ENCODE measurements at places on chromosomes 6 and 20. TPM values are rescaled to one million over a fixed set of nuclear protein-coding genes. Genes with fewer than 3 reads are reported as not detected.

Gene CD24
- 4.2 TPM for total RNA-seq

Gene SLC17A3
- 2.1 TPM for total RNA-seq

Gene FOXC1
- 7.0 TPM for total RNA-seq

Gene SLC22A23
- total RNA-seq = 10.7 TPM

Gene PIGU
- 33.7 TPM for total RNA-seq

Gene XKR7
- total RNA-seq = 0.17 TPM

Gene MATN4
- total RNA-seq = 0.15 TPM

Gene TBXT
- not detected for total RNA-seq

Gene CLPSL2
- not detected for total RNA-seq

Gene GPR63
- 0.67 TPM for total RNA-seq

Gene SPATA25
- total RNA-seq = not detected

Gene OLIG3
- not detected for total RNA-seq

Gene SLC22A3
- total RNA-seq = 48.9 TPM

Gene TSHZ2
- 54.9 TPM for total RNA-seq

Gene PERP
- total RNA-seq = 8.8 TPM

Gene KIAA1755
- total RNA-seq = 1.5 TPM

Gene KCNK5
- total RNA-seq = 0.48 TPM

Gene C20orf141
- not detected for total RNA-seq

Gene RIPPLY2
- not detected for total RNA-seq

Gene GLP1R
- not detected for total RNA-seq

Gene SPDEF
- 0.14 TPM for total RNA-seq

Gene IMPG1
- 0.06 TPM for total RNA-seq

Gene AFDN
- 36.0 TPM for total RNA-seq

Gene PANK2
- 47.6 TPM for total RNA-seq

Gene MANEA
- total RNA-seq = 12.7 TPM
